ENCODE measurements at places on chromosomes 1 and 21. TPM values are rescaled to one million over a fixed set of nuclear protein-coding genes. Genes with fewer than 3 reads are reported as not detected.

GRCh38 chr1:59917785-59918180, 8.8 kb downstream of the CYP2J2 start:
- DNase-seq, result no peak

DNA sequence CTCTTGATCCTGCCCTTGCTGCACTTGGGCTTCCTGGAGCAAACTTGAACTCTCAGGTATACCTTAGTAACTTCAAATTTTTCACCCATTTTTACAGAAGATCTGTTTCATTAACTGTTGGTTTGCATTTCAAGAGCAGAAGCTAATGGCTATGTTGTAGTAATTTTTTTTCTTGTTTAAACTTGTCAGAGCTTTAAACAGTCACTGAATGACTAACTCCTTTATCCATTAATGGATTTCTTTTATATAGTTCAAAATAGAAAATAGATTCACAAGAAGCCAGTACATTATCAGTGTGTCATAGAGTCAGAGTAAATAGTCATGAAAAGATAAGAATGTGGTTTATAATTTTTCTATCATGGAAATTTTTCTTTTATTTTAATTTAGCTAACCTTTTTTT, 13.6 kb downstream of the SRSF11 start:
- DNase-seq, result no peak

- no peak for DNase-seq
Observed at GRCh38 chr1:178910023-178910422, 39.1 kb upstream of the ANGPTL1 start.

DNA sequence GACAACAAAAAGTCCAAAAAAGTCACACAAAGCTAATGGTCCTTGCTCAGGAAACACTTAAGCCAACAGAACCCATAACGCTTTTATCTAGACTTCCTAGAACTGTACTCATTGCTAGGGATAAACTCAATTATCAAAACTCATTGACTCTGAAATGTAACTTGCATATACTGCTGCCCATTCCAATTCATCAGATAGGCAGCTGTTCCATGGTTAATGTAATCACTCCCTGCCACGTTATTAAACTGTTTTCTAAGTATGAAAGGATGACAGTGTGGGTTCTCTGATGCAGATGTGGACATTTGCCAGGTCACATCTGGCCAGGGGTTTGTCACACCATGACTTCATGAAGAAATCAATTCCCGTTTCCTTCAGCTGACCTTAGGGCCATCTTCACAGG, 30.3 kb upstream of the DNAJC11 start:
- no peak for DNase-seq

FCAMR gene
- not detected for total RNA-seq
